T-cell (primary cell): ENCODE measurements at places on chromosomes 2 and 18. TPM values are rescaled to one million over a fixed set of nuclear protein-coding genes. Genes with fewer than 3 reads are reported as not detected.

The TMEM37 gene
- not detected for total RNA-seq

The DTNA gene
- total RNA-seq: not detected

The TMEM163 gene
- total RNA-seq: 0.19 TPM

The GRB14 gene
- total RNA-seq: not detected

DNA sequence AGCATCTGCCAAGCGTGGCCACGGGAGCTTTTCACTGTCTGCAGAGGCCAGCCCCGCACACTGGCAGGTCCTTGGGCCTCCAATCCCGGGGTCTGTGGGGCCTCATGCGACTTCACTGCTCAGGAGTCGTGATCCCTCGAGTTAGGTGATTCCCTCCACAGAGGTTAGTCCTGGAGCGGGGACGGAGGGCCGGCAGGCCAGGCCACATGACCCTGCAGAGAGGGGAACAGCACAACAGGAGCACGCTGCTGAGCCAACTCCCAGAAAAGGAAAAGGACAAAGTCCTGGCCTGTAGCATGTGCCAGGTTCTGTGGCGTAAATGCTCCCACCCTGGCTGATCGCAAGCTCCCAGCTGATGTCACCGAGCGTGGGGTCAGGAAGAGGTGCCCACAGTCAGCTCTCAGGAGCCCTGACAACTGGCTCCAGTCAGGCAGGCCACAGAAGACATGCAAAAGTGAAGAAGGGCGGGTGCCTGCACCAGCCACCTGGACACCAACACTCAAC lies 15.3 kb upstream of the PRLH start:
- H3K27me3 ChIP-seq: peaks cover 16% of the 10 kb centered on the region
- H3K36me3 ChIP-seq: no peaks in the 10 kb centered on the region
- H3K27ac ChIP-seq: no peak overlapping the region
- DNase-seq: no peak

- no peaks in the 10 kb centered on the region for H3K4me1 ChIP-seq
- no peak overlapping the region for H3K27ac ChIP-seq
- no peaks in the 10 kb centered on the region for H3K36me3 ChIP-seq
- no peak for DNase-seq
- no peaks in the 10 kb centered on the region for H3K27me3 ChIP-seq
Observed at GRCh38 chr2:67660871-67661270, 263.7 kb downstream of the ETAA1 start.

DNA sequence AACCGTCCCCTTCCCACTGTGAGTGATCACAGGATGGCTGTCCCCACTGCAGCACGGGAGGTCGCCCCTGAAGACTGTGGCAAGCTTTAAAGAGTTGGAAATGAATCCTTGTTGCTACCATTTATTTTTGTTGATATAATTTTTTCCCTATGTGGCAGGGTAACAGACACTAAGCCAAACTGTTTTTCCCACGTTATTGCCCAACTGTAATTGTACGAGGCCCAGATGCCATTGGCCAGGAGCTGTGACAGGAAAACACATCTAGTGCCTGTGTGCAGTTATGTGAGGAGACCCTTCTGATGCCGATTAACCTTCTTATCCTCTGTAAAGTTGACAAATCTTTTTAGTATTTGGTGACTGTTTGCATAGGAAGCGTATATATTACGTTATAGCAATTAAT lies 44.2 kb downstream of the MRPS9 start:
- H3K36me3 ChIP-seq: peaks cover 6% of the 10 kb centered on the region
- no peaks in the 10 kb centered on the region for H3K4me1 ChIP-seq
- H3K27me3 ChIP-seq: no peaks in the 10 kb centered on the region
- no peak overlapping the region for H3K4me3 ChIP-seq
- H3K27ac ChIP-seq: no peak overlapping the region
